ENCODE measurements at places on chromosomes 12 and 14. TPM values are rescaled to one million over a fixed set of nuclear protein-coding genes. Genes with fewer than 3 reads are reported as not detected.

KRR1 gene
- total RNA-seq: 34.1 TPM

FGF6 gene
- not detected for total RNA-seq

CLEC4C gene
- not detected for total RNA-seq

CCDC38 gene
- not detected for total RNA-seq

TAS2R42 gene
- total RNA-seq: not detected

PROX2 gene
- not detected for total RNA-seq

KRT79 gene
- total RNA-seq: not detected

ZNF84 gene
- 14.1 TPM for total RNA-seq

PLA2G1B gene
- total RNA-seq: not detected

DNA sequence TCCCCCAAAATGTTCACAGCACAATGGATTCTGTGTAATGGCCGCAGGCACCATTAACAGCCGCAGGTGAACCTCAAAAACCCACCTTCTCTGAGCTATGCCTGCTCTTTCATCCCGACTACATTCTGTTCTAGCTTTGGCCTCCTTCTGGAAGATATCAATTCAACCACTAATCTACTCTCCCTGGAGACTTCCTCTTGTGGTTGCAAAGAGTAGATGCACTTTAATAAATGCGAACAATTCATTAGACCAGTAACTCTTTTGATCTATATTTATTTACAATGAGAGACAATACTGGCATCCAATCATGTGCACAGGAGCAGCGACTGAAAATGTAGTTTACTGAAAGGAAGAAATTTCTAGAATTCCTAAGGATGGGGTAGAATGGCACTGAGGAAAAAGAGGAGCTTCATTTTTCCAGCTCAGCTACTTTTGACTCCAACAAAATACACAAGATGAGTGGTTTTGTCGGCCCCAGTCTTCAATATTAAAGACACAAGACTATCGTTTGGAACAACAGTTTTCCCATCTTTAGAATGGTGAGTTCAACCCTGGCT lies 5.3 kb downstream of the GRIN2B start:
- no peak for DNase-seq

GRCh38 chr14:59566725-59567124 lies 9.9 kb downstream of the CCDC175 start:
- DNase-seq: no peak

GRCh38 chr14:30876692-30877091 lies 2.3 kb downstream of the COCH start:
- DNase-seq: no peak

- no peak for DNase-seq
Measured at GRCh38 chr12:92478692-92479091, 224.1 kb upstream of the PLEKHG7 start.

DNA sequence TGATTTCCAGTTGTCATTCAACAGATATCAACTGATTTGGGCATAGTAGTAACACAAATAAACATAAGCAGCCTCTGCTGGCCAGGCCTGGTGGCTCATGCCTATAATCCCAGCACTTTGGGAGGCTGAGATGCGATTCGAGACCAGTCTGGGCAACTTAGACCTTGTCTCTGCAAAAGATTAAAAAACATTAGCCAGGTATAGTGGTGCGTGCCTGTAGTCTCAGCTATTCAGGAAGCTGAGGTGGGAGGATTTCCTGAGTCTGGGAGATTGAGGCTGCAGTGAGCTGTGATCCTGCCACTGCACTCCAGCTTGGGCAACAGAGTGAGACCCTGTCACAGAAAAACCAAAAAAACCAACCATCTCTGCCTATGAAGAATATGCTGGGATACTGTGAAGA lies 7.1 kb downstream of the METAP2 start:
- no peak for DNase-seq

DNA sequence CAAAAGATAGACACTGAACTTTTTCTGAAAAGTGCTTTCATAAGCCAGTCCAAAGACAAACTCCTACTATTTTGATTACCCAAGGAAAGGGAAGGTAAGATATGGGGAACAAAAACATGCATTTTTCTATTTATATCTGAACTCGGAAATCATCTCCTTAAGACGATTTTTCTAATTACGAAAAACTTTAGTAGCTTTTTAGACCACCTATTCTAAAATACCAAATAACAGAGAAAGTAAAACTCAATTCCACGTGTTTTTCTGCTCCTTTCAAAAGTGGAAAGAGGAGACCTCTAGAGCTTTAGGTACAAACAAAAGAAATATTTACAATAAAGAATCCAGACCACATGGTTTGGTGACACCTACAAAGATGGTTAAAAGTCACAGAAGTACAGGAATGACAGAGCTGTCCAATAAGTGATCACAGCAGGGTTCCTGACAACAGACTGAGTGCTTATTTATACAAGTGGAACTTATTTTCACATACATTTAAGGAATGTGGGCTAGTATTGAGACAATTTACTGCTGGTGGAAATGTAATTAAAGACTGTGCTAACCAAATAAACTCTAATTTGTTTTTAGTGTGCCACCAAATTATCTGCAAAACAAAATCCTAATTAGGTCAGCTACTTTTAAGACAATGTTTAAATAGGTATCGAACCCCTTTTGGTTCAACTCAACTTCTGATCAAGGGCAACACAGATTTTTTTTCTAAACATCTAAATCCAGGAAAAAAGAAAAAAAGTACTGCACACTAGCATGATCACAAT lies 2.4 kb downstream of the LRIG3 start:
- DNase-seq: no peak

GRCh38 chr14:48584031-48584430 lies 908.6 kb upstream of the MDGA2 start:
- no peak for DNase-seq

DNA sequence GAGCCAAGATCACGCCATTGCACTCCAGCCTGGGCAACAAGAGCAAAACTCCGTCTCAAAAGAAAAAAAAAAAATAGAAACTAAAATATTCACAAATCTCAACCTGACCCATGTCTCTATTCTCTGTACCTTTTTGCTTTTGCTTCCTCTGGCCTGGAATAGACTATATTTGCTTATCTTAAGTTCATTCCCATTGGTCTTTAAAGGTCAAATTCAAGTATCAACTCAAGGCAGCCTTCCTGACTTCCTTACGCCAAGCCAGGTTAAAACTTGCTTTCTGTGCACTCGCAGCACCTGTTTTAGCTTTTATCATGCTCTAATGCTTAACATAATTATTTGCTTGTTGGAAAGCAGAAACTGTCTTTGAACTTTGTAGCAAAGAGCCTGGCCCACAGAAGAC lies 14.8 kb downstream of the PYM1 start:
- no peak for DNase-seq

GRCh38 chr12:17334784-17335183 lies 728.8 kb upstream of the LMO3 start:
- DNase-seq: no peak

GRCh38 chr12:67677166-67677565 lies 28.6 kb downstream of the DYRK2 start:
- DNase-seq: no peak

- DNase-seq: no peak
Measured at GRCh38 chr12:79423560-79423959, 267.2 kb downstream of the PAWR start.

DNA sequence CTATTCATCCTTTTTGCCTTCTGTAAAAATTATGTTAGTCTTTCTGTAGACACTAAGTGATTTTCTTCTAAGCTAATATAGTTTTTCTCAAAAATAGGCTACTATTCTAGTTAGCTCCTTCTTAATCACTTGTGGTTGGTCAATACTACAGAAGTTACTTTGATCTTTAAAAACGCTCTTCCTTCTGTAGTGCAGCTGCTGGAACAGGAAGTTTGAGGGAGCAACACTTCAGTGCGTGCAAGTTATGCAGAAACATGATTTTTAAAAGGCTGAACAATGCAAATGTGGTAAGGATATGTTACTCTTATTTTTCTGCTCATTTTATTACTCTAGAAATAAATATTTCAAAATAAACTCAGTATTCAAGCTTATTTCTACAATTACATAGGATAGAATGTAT lies 11.1 kb upstream of the RERGL start:
- no peak for DNase-seq
